PC-9 (cell line): ENCODE measurements at places on chromosomes 12 and 14.

- DNase-seq: no peak
Observed at GRCh38 chr14:31142455-31143087, 65.0 kb downstream of the HECTD1 start.

GRCh38 chr12:65157091-65157490 lies 12.3 kb upstream of the LEMD3 start:
- no peak for DNase-seq

GRCh38 chr12:85373045-85373444 lies 93.0 kb downstream of the ALX1 start:
- no peak for DNase-seq

- no peak for DNase-seq
Observed at GRCh38 chr14:56008150-56008549, 110.1 kb upstream of the PELI2 start.

DNA sequence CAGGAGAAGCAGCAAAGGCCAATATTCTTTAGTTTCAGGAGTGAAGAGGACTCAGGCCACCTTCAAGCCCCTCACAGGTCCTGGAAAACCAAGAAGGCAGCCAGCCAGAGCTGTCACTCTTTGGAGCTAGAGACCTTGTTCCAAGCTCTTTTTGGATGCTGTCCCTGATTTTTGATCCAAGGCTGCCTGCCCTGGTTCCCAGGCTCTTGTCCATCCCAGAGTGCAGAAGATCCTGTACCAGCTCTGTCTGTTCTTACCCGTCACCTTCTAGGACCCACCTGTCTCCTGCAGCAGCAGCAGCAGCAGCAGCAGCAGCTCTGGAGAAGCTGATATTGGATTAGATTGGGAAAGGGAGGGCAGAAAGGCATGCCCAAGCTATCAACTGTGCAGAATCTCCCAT lies 157.1 kb upstream of the NEDD1 start:
- DNase-seq: no peak

GRCh38 chr12:98182821-98183220 lies 332.6 kb upstream of the TMPO start:
- no peak for DNase-seq

DNA sequence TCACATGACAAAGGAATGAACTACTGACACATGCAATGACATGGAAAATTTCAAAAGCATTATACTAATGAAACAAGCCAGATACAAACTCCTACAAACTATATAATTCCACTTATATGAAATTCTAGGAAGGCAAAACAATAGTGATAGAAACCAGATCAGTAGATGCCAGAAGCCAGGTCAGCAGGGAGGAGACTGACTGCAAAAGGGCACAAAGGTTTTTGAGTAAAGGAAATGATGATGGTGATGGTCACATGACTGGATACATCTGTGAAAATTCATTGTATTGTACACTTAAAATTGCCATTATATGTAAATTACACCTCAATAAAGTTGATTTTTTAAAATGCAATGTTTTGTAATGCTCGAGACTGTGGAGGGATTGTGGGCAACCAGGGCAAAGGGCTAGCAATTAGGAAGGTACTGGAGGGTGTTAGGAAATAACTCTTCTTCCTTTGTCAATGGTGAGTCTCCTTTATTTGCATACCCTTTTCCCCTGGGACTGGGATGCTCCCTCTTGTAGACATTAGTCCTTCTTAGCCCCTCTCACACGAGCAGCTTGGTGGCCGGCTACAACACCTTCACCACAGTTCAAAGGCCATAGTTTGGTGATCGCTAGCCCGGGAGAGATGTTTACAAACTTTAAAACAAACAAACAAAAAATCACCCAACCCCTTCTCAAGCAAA lies 6.7 kb upstream of the PRPF40B start:
- no peak for DNase-seq

DNA sequence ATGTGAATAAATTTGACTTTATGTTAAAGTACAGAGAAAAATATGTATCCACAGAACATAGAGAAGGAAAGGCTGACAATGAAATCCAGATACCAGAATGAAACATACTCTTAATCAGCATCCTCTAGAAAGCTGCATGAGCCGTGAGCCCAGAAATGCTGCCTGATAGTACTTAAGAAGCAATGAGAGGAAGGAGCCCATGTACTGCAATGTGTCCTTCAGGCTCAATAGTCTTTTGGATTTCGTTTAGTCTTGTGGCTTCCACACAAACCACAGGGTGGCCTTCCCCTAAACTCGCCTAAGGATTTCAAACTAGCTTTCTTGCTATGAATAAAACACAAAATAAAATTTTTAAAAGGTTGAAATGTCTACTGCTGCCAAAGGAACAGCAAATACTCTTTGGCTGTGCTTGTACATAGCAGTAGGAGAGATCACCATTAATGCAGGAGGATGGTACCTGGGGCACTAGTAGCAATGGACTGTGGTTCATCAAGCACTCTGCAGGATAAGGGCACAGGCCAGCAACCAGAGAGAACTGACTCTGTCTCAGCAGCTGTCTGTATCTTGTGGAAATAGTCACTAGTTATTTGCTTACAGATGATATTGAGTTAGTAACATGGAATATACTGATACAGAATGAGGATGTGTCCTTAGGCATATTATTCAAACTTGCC lies 988.3 kb upstream of the LRFN5 start:
- DNase-seq: no peak

- DNase-seq: peak; percentile 46
Observed at GRCh38 chr12:32566663-32567295, 112.3 kb upstream of the DNM1L start.

- peak; percentile 39 for DNase-seq
Observed at GRCh38 chr12:49644620-49644994, 21.2 kb downstream of the PRPF40B start.

GRCh38 chr12:80717856-80718255 lies 1.1 kb downstream of the MYF5 start:
- DNase-seq: no peak

DNA sequence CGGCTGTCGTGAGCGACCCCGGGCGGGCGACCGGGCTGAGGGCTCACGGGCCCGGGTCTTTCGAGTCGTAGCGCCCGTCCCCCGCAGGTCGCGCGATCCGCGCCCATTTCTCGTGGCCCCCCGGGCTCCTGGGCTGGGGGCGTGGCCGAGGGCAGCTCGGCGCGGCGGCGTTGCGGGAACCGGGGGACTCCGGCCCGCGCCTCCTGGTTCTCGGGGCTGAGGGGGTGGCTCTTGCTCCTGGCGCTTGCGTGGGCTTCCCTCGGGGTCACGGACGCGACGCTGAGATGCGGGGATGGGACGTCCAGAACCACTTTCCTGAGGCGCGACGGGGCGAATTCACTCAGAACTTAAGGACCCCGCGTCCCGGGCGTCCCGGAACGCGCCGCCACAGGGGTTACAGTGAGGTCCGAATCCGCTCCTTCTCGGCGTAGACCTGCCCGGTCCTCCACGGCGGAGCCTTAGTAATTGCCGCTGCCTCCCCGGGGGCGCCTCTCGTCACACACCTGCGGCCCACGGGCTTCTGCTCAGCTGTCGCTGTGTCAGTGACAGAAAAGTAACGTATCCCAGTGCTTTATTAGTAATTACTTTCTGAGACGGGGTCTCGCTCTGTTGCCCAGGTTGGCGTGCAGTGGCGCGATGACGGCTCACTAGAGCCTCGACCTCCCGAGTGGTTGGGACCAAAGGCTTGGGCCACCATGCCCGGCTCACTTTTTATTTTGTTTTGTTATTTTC lies 606 bp downstream of the EP400 start:
- DNase-seq: no peak

DNA sequence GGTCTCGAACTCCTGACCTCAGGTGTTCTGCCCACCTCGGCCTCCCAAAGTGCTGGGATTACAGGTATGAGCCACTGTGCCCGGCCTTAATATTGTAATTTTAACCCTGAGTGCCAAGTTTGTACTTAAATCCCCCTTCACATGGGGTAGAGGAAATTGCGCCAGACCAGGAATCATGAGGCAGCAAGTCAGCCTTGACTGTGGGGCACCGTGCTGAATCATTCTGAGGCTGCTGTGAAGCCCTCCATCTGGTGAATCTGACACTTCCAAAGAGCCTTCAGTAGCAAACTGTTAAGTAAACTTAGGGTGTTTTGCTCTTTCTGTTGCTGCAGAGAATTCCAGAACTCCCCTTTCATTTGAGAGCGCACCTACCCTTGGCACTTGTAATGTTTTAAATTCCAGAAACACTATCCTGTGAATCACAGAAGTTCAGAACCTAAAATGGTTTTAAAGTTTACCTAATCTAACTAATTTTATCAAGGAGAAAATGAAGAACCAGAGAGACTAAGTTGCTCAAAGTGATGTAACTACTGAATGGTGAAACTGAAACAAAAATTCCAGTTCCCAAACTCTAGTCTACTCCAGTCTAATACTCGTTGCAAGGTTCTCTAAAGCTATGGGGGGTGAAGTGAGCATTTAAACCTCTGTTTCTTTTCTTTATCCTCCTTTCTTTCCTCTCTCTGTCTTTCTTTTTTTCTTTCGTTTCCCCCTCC lies 7.5 kb downstream of the HEBP1 start:
- peak; percentile 37 for DNase-seq

DNA sequence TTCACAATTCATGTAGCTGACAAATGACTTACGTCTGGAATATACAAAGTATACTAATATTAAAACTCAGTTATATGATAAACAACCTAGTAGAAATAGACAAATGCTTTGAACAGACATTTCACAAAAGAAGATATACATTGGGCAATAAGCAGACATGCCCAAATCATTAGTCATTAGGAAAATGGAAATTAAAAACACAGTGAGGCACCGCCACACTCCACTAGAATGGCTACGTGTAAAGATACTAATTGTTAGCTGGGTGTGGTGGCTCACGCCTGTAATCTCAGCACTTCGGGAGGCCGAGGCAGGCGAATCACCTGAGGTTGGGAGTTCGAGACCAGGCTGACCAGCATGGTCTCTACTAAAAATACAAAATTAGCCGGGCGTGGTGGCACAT lies 248.9 kb upstream of the TMEM132C start:
- no peak for DNase-seq

- DNase-seq: no peak
Observed at GRCh38 chr12:98228683-98229539, 286.5 kb upstream of the TMPO start.

DNA sequence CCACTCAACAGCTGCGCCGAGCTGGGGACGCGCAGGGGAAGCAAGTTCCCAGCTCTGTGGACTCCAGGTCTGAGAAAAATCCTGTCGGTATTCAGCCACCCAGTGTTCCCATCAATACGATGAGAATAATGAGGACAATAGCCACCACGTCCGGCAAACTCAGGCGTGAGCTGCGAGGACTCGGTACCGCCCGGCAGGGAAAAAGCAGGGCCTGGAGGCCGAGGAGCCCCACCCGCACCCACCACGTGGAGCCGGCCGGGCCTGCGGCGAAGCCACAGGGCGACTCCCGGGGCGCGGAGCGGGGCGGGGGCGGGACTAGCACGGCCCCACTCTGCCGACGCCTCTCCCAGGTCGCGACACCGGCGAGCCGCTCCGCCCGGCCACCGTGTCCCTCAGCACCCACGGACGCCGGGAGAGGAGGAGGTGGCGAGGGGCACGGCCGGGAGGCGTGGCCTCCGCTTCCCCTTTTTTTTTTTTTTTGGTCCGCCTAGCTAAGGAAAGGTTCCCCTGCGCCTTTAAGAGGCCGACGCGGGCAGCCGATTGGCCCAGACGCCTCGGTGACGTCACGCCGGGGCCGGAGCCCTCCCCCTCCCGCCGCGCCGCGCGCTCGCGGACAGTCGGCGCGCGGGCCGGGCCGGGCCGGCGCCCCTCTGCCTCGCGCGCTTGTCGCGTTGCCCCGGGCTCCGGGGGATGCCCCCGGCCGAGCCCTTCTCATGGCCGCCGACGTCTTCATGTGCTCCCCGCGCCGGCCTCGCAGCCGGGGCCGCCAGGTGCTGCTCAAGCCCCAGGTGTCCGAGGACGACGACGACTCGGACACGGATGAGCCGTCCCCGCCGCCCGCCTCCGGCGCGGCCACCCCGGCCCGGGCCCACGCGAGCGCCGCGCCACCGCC lies at the start of gene MLXIP:
TSS of gene MLXIP (plus strand) at position 616 of the 892 bp plus-strand sequence. CDS start at position 714, 98 bp downstream.
- DNase-seq: peak; percentile 74

GRCh38 chr12:49086116-49086515 lies 8.5 kb downstream of the DHH start:
- DNase-seq: no peak

- no peak for DNase-seq
Observed at GRCh38 chr14:94008234-94008633, 11.1 kb downstream of the CCDC197 start.

GRCh38 chr14:54675236-54676128 lies 108.6 kb downstream of the SAMD4A start:
- no peak for DNase-seq
